ENCODE measurements at places on chromosomes 2 and 18.

DNA sequence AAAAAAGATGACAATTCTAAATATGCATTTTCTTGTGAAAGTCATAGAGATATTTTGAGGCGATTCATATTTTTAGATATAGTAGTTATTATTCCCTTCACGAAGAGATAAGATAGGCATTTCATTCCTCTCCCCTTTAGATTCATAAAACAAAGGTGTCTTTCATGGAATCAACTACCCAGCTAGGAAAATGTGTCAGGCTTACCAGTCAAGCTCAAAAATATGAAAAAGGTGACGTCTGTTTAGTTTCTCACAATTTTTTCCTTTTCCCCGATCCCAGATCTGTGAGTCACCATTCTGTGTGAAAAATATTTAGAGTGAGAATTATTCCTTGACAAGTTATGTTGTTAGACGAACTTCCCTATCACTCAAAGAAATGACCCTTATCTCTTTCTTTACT lies 95.4 kb upstream of the FN1 start:
- no peak for DNase-seq

- no peak for DNase-seq
Observed at GRCh38 chr2:134863446-134863845, 25.0 kb downstream of the ACMSD start.

DNA sequence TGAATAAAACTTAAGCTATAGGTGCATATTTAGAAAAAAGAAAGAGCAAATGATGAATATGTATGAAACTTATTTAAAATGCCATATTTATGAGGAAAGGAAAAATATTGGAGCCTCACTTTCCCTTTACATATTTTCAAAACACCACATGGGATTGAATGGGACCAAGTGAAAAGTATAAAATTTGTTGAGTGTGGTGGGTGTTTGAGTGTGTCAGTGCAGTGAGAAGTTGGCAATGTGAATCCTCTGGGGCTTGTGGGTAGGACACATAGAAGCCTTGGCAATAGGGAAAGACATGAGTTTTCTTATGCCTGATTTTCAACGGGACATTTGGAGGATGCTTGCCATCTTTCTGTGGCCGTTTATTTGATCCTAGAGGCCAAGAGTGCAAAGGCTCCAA lies 502.2 kb upstream of the CELF4 start:
- DNase-seq = no peak

DNA sequence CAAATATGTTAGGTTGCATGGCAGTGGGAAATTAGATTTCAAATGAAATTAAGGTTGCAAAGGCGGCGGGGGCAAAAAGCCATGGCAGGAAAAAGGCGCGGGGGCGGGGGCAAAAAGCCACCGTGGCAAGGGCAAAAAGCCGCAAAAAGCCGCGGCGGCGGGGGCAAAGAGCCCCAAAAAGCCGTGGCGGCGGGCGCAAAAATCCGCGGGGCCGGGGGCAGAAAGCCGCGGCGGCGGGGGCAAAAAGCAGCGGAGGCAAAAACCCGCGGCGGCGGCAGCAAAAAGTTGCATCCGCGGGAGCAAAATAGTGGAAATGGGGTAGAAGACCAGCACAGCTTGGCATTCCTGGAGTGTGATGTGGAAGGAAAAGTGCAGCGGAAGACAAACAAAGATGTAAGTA lies 417.1 kb downstream of the ANKRD30B start:
- DNase-seq = no peak

GRCh38 chr18:33711514-33711913 lies 133.5 kb downstream of the ASXL3 start:
- DNase-seq = no peak

GRCh38 chr18:57727952-57728807 lies 74.9 kb downstream of the ATP8B1 start:
- no peak for DNase-seq

- peak; percentile 60 for DNase-seq
Observed at GRCh38 chr2:131104487-131105155, 515 bp upstream of the PLEKHB2 start.

- DNase-seq = no peak
Observed at GRCh38 chr18:408367-408766, 92.1 kb downstream of the COLEC12 start.

- no peak for DNase-seq
Observed at GRCh38 chr2:64722291-64723044, 68.8 kb upstream of the SERTAD2 start.

DNA sequence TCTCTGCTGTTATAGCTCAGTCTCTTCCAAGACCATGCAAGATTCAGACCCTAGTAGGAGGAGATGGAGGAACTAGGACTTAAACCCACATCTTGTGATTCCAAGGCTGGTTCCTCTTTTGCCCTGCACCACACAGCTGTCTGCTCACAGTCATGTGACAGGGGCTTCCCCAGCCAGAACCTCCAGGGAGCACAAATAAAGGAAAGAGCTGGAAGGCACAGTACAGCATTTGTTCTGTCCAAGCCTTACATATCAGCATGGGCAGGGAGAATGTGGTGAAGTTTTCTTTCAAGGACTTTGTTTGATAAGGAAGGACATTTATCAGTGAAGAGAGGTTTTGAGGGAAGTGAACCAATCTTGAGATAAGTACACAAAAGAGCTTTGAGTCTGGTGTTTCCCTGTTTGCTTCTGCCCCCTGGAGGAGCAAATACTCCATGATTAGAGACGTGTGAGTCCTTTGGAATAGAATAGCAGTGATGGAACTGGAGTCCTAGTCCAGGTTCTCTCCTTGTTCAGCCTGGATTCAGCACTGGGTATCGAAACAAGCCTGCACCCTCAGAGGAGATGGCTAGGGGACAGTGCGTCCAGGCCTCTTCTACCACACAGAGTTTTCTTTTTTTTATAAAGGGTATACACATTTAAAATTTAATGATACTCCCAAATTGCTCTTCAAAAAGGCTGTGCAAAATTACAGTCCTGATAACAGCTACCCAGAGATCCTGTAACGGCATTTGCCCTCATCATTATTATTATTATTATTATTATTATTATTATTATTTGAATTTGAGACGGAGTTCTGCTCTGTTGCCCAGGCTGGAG lies 24.6 kb upstream of the CASP10 start:
- peak; percentile 65 for DNase-seq

- no peak for DNase-seq
Observed at GRCh38 chr18:9914334-9914583, 443 bp downstream of the VAPA start.

DNA sequence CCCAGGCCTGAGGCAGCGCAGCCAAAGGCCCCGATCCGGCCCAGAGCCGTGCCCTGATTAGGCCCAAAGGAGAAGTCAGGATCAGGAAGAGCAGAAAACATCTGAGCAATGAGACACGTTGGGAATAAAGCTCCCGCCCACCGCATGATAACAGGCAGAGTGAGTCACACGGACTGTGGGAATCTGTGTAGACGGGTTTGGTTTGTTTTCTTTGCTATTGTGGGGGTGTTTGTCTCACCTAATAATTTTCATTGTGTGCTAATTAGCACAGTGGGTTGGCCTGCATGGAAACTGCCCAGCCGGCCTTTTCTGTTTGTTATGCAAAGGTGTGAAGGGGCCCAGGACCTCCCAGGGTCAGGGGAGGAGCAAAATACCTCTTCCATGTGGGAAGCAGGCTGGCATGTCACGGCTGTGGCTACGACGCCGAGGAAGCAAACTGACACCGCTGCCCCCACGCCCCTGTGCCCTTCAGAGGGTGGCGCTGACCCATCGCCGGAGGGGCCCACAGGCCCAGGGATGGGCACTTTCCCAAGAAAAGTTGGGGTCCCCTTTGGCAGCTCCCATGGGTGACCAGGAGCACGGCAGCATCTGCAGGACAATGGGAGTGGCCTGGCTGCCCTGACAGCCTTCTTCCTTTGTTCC lies 68.4 kb upstream of the CTDP1 start:
- no peak for DNase-seq

DNA sequence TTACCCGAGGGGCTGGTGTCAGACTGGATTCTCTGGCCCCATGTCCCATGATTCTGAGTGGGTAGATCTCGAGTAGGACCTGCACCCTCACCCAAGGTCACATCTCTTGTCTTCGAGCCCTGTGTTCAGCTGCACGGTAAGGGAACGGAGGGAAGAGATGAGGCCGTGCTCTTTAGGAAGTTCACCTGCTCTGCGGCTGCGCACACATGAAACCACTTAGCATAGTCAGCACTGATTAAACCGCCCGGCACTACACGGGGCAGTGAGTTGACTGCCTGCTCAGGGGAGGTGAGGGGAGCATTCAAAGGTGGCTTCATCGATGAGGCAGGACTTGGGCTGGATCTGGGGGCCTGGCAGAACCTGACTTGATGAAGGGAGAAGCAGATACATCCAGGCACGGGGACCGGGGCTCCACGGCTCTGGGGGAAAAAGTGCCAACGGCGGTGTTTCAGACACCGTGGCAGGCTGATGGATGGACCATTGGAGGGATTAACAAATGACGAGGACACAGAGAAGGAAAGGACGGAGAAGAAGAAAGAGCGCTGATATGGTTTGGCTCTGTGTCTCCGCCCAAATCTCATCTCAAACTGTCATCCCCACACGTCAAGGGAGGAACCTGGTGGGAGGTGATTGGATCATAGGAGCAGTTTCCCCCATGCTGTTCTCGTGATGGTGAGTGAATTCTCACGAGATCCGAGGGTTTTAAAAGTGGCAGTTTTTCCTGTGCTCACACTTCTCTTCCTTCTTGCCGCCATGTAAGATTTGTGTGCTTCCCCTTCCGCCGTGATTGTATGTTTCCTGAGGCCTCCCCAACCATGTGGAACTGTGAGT lies 248.6 kb downstream of the CYP26B1 start:
- DNase-seq = no peak

DNA sequence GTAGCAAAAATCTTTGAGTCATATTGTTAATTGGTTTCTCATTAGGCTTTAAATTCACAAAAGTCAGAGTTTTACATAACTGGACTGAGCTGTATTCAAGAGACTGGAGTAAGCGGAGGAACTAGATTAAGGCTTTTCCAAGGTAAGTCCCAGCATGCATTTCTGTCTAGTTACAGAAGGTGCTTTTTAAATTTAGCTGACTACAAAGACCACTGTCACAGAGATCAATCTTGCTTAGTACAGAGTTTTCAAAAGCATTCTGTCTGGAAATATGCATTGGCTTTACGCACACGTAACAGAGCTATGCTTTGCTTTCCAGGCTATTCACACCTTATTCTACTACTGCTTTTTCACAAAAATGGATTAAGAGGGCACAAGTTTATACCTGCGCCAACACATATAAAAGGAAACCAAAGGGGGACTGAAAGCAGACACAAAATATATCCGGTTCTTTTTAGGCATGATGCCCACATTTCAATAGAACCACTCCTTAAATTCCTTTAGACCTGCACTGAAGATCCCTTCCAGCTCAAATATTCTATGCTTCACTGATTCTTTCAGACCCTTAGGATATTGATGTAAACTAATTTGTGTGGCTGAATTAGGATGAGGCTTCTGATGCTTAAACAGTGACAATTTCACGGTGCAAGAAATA lies 560.7 kb upstream of the CRIM1 start:
- no peak for DNase-seq

GRCh38 chr18:48694295-48694694 lies 155.5 kb downstream of the CTIF start:
- DNase-seq = no peak

GRCh38 chr18:27075828-27076227 lies 109.3 kb downstream of the CHST9 start:
- DNase-seq = no peak

- no peak for DNase-seq
Observed at GRCh38 chr2:42163444-42164045, 5.6 kb upstream of the EML4 start.

DNA sequence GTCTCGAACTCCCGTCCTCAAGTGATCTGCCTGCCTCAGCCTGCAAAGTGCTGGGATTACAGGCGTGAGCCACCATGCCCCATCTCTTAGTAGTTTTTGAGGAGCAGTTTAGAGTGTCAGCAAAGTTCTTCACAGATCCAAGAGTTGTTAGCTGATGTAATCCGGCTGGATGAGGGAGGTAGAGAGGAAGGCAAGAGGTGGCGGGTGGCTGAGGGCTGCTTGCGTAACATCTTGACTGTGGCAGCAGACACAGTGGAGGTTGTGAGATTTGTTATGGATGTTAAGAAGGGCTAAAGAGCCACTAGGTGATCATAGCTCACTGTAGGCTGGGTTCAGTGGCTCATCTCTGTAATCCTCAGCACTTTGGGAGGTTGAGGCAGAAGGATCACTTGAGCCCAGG lies 19.5 kb upstream of the FAM136A start:
- DNase-seq = no peak

GRCh38 chr2:73821227-73821626 lies 7.5 kb upstream of the STAMBP start:
- DNase-seq = no peak

GRCh38 chr2:225064928-225065327 lies 22.7 kb upstream of the DOCK10 start:
- DNase-seq = no peak
